NCI-H1105 treated with DMSO at 0.1 percent for 48 hours (cell line): ENCODE measurements at places on chromosomes 6 and 20.

DNA sequence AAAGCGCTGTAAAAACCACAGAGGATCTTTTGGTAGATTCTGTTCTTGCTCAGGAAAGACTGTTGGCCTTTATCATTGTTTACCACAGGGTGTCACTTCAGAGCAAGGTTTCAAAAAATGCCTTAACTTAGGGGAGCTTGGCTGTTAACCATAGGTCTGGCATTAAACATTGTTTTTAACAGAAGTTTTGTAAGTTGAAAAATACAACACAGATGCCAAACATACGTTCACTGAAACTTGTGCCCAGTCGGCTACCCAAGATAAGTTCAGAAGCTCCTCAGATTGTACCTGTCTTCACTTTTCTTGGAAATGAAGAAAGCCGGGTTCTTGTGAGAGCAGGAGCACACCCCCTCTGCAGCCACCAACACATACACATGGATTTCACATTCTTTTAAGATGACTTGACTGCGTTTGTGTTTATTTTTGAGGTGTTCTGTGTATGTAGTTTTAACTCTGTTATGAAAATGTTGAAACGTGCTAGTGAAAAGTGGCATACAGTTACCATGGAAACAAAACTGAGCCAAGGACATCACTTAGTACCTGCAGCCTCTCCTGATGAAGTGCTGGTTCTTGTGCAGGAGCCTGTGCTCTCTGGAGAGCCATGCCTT, 64.9 kb downstream of the SYCP2L start:
- DNase-seq = peak; percentile 36

DNA sequence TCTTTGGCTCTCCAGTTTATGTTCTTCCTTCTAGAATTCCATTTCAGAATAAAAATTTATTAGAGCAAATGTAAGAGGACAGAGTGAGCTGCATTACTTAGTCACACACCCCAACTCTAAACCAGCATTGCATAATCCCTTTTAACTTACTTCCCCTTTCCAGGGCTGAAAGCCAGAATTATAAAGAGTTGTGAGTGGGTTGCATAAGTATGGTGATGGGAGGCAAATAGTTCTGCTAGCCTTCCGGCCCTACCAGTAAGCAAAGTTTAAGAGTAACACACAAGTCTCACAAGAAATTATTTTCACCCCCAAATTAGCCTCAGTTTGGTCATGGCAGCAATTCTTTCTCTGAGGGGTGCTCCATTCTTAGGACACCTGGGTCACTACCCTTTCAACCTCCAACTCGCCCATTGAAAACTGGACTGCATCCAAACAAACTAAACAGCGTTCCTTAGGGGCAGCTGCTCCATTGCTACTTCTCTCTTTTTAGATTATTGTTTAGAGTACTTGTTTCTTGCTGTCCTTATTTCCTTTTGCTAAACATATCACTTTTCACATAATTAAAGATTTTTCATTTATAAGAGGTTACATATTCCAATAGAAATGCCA, 1.6 kb downstream of the KIAA0408 start:
- no peak for DNase-seq

DNA sequence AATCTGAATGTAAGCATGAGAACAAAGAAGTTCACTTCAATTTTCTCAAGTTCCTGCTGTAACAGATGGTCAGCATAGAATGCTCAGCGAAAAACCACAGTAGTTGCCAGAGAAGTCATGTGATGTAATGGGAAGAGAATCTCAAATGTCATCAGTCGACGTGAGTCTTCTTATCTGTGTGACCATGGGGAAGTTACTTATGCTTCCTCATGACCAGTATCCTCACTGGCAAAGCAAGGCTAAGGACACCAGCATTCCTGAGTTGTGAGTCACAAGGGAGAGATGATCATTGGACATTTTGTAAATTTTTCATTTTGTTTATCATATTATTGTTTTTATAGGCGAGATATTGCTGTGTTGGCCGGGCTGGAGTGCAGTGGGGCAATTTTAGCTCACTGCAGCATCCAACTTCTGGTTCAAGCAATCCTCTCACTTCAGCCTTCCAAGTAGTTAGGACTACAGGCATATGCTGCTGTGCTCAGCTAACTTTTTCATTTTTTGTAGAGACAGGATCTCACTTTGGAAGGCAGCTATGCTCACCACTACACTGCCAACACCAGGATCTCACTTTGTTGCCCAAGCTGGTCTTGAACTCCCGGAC, 21.9 kb downstream of the SGK1 start:
- DNase-seq = no peak

DNA sequence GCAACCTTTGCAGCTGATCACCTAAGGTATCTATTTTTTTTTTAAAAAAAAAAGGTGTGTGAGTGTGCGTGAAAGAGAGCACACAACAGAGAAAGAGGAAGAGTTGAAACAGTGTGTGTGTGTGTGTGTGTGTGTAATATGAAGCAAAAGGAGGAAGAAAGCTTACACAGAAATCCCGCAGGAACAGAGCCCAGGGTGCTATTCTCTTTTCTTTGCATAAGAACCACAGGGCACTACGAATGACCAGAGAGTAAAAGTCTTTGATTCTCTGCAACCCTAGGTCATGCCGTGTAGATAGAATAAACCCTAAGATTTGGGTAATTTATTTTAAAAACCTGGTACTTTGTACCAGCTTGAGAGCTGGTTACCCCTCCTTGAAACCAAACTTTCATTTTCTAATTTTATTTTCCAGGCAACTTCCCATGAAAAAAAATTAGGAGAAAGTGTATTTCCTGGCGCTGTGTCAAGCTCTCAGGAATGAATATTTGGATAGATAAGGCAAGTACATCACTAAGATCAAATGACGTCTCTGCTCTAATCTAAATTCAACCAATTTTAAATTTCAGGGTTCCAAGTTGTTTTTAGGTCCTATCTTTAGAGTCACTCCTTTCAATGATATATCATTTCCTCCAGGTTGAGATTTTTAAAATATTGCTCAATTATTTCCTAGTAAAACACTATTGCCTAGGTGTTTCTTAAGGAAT, 47.9 kb upstream of the ID4 start:
- DNase-seq = no peak

DNA sequence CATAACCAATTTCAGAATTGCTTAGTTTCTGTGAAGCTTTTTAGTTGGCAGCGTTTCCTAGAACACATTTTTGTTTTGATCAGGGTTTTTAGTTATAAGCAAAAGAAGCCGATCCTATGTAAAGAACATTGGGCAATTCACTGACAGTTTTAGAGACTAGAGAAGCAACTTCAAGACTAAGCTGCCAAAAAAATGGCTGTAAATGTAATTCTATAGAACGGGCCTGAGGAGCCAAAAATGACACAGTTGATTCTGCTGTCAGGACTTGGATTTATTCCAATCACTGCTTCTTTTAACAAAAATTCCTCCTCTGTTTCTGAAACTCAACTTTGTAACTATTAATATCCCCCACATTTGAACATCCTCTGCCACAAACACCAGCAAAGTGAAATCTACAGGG, 236.0 kb upstream of the EYS start:
- no peak for DNase-seq
